Right ventricle myocardium inferior (tissue), 1 donor: ENCODE measurements at places on chromosomes 1 and 21. TPM values are rescaled to one million over a fixed set of nuclear protein-coding genes. Genes with fewer than 3 reads are reported as not detected.

DNA sequence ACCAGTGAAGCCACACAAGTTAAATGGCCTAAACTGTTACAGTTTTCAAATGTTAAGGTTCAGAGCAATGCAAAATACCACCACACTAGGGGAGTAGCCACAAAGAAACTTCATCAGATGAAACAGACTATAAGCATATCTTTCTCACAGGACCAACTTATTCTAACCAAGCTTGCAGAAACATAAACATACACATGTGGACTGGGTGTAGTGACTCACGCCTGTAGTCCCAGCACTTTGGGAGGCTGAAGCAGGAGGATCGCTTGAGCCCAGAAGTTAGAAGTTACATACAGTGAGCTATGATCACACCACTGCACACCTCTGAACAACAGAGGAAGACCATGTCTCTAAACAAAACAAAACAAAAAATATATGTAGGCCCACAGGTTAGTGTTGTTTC is 17.3 kb downstream of the WDR47 start:
- DNase-seq = no peak

DNA sequence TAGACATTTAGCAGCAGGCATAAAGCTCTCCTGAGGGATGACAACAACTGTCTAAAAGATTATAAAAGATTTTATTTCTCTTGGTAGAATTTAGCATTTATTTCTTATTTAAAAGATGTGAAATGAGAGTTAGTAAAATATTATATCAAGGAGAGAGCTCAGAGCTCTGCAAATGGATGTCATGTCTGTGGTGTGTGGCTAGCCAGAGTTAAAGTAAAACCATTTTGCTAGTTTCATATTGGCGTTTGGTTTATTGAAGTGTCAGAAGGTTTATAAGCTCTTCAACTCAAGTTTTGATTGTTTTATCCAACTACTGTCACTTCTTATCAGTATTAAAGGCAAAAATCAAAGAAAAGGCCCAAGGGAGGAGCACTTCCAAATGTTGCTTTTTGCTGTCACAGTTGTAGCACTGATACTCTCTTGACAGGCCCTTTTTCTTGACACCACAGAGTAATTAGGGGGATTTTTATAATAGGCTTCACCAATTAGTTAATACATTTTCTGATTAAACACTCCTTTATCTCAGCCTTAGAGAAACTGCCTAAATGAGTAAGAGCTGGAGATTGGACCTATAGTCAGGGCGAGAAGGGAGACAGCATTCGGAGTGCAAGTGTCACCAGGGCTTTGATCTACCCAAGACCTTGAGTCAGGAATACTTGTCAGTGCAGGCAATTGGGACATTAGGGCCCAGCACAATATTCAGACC is 233.9 kb downstream of the PTBP2 start:
- no peak for DNase-seq

GRCh38 chr1:75131565-75132241 is 2.5 kb upstream of the LHX8 start:
- DNase-seq = no peak

- DNase-seq = no peak
Observed at GRCh38 chr1:86175756-86176155, 19.2 kb upstream of the COL24A1 start.

- DNase-seq = no peak
Observed at GRCh38 chr1:2314803-2315673, 76.3 kb downstream of the MORN1 start.

GRCh38 chr1:1035291-1035943 is 15.5 kb downstream of the AGRN start:
- no peak for DNase-seq

- DNase-seq = peak; percentile 46
Observed at GRCh38 chr1:56788588-56788987, 30.6 kb downstream of the FYB2 start.

GRCh38 chr21:41443562-41443961 is 17.5 kb downstream of the MX1 start:
- no peak for DNase-seq

- DNase-seq = no peak
Observed at GRCh38 chr1:207911856-207912760, 1.2 kb upstream of the CD34 start.

GRCh38 chr1:62991152-62991551 is 207.2 kb downstream of the ATG4C start:
- no peak for DNase-seq

- DNase-seq = peak; percentile 79
Observed at GRCh38 chr1:230127105-230128054, 60.3 kb downstream of the GALNT2 start.

GRCh38 chr1:89363196-89363595 is 663 bp upstream of the GBP6 start:
- no peak for DNase-seq

GRCh38 chr1:107555578-107555977 is 409.4 kb downstream of the VAV3 start:
- no peak for DNase-seq

DNA sequence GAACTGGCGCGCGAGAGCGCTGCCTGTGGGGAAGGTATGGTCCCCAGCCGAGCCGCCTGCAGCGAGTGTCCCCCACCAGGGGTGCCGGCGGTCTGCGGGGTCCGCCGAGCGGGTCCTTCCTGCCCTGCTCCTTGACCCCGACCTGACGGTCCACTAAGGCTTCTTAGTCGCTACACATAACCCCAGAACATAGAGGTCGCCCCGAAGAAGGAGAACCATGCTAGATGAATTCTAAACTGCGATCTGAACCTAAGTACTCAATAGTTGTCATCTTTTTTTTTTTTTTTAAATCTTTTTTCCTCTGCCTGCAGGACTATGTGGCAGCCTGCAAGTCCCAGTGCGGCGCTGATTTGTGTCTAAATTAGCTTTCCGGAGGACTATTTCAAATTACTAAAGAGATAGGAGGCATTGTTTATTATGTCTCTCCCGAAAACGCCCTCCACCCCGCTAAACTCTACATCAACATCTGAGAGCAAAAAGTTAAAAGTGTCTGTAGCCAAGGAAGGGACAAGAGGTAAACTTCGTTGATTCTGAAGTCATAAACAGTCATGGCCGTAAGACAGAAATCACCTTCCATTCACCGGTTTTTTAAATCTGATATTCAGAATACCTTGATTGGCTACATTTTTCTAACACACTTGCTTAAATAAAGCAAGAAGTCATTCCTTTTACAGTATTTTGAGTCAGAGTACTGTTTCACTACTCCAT is 476 bp downstream of the AXDND1 start:
- DNase-seq = no peak

DNA sequence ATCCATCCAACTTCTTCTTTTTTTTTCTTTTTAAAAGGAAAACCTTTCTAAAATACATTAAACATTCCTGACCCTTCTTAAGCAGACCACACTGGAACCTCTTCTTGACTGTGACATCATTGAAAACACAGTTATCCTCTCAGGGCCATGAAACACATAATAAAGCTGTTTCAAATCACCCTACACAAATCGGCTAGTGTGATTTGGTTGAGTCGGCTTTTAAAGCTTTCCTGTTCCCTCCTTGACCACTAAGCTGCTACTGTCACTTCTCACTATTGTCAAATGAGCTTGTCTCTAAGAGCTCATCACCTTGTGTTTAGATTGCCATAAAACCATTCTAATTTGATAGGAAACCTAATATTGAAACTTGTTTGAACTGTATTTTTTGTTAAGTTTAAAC is 5.9 kb downstream of the USP24 start:
- no peak for DNase-seq

- DNase-seq = no peak
Observed at GRCh38 chr1:81032973-81033425, 767.7 kb upstream of the ADGRL2 start.

- DNase-seq = no peak
Observed at GRCh38 chr1:156492591-156493080, 7.9 kb downstream of the MEF2D start.

DNA sequence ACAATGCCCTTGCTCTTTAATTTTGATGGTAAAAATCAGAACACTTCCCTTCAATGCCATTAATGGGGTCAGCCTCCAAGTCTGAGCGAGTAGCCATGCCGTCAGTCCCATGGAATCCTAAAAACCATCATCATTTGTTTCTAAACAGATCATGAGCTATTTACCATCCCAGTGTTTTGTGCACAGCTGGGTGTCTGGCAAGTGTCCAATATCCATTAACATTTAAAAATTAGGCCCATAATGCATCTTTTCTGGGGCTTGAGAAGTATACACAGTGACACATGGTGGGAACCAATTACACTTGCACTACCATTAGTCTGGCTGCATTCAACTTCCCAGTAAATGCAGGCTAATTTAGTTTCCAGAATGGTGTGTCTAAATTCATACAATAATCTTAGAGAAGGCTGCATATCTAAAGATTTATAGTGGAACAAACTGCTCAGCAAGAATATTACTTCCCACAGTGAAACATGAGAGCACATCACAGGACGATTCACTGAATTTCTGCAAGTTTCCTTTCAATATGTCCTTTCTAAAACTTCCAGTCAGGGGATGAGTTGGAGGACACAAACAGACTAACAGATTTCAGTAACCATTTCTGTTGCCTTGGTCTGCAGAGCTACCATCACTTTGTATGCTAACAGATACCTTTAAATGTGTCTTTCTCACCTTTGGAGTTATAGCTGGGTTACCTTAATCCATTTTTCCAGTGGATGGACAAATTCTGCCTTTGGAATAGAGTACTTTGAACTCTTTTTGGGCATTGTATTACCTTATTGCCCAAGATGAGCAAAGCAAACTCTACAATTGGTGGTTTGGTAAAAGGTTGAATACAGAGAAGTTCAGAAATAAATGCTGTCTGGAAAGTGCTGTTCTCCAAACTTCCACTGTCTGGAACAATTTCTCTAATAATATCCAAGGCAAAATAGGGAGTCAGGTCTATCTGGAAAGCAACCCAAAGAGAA is 258.0 kb downstream of the PTBP2 start:
- no peak for DNase-seq

- no peak for DNase-seq
Observed at GRCh38 chr1:205328476-205328875, 6.9 kb upstream of the NUAK2 start.

TTC34 gene
- 0.70 TPM for total RNA-seq

THEM5 gene
- total RNA-seq = not detected

IVL gene
- not detected for total RNA-seq

SLAMF6 gene
- total RNA-seq = 0.46 TPM

HCN3 gene
- 1.8 TPM for total RNA-seq

CEP104 gene
- total RNA-seq = 34.1 TPM

DMRTA2 gene
- not detected for total RNA-seq

SLAMF8 gene
- total RNA-seq = 1.6 TPM

CHI3L1 gene
- total RNA-seq = 0.46 TPM

PRAMEF13 gene
- not detected for total RNA-seq

CACNA1E gene
- total RNA-seq = 3.7 TPM

WNT9A gene
- 0.73 TPM for total RNA-seq
